D341Med (cell line): ENCODE measurements at places on chromosomes 4 and X.
A peak's percentile ranks its signal among the peaks of the same experiment; 100 is the strongest.

DNA sequence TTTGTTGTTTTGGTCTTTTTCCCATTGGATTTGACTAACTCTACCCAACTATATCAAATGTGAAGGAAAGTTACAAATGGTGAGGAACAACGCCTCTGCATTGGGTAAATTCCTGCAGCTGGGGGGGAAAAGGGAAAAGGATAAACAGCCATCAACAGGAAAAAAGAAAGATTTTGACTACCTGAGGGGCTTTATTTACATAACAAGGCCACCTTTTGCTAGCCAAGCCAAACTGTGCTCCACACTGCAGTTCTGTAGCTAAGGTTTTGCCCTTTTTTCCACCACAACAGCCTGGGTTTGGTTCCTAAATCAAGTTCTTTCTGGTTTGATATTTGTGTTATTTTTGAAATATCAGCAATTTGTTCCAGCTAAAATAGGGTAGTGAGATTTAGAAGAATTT lies 40.8 kb downstream of the RHOXF2B start:
- DNase-seq = no peak

GRCh38 chrX:108235986-108236385 lies 144.4 kb downstream of the ATG4A start:
- DNase-seq = no peak

DNA sequence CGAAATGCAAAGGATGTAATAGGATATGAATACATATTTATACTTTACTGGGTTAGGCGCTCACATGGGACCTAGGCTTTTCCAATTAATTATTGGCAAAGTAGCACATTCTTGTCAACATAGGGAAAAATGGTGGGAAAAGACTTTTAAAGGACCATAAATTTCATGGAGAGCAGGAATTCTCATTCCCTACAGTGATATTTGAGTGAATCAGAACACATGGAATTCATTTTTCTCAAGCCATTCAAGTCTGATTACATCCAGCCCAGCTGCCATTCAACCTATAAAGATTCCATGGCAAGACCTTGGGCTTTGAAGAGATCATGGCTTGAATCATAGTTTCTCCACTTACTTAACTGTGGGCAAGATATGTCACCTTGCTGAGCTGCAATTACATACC lies 150.4 kb downstream of the SOWAHB start:
- DNase-seq = no peak

DNA sequence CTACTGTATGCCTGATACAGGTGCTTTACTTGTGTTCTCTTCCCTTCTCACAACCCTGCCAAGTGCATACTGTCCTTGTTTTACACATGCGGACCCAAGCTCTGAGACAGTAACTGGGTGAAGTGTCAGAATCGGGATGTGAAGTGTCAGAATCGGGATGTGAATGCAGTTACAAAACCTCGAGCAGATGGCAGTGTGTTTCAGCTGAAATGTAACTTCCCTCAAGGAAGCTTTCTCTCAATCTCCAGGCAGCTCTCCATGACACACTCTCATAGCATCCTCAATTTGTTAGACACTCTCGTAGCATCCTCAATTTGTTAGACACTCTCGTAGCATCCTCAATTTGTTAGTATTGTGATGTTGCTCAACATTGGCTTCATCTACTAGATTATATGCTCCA lies 1.1 kb upstream of the HPSE start:
- no peak for DNase-seq

- DNase-seq = no peak
These were observed 155.4 kb upstream of the FAM9B start for GRCh38 chrX:9189286-9189685.

- DNase-seq = no peak
These were observed 19.5 kb upstream of the XPNPEP2 start for GRCh38 chrX:129719268-129719667.

DNA sequence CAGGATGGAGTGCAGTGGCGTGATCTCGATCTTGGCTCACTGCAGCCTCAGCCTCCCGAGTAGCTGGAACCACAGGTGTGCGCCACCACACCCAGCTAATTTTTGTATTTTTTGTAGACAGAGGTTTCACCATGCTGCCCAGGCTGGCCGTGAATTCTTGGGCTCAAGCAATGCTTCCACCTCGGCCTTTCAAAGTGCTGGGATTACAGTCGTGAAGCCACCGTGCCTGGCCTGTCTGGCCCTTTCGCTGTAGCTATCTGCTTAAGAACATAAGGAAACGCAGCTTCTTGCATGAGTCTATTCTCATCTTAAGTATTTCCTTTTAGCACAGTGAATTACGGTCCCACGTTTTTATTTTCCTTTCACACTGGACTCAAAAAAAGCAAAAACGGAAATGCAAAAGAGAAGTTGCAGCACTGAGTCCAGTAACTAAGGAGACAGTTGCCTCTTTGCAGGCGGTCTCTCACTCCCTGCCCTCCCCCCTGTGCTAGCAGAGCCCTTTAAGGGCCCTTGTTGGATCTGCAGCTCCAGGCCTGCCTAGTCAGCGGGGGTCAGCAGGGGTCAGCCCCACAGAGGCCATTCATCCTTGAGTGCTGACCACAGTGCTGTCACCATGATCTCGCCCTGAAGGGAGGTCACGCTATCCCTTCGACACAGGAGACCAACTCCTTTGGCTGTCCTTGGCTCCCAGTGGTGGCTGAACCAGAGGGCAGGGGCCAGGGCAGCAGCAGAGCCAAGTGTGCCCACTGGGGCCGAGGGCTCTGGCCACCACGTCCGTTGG lies 21.8 kb upstream of the TBC1D14 start:
- DNase-seq = no peak

DNA sequence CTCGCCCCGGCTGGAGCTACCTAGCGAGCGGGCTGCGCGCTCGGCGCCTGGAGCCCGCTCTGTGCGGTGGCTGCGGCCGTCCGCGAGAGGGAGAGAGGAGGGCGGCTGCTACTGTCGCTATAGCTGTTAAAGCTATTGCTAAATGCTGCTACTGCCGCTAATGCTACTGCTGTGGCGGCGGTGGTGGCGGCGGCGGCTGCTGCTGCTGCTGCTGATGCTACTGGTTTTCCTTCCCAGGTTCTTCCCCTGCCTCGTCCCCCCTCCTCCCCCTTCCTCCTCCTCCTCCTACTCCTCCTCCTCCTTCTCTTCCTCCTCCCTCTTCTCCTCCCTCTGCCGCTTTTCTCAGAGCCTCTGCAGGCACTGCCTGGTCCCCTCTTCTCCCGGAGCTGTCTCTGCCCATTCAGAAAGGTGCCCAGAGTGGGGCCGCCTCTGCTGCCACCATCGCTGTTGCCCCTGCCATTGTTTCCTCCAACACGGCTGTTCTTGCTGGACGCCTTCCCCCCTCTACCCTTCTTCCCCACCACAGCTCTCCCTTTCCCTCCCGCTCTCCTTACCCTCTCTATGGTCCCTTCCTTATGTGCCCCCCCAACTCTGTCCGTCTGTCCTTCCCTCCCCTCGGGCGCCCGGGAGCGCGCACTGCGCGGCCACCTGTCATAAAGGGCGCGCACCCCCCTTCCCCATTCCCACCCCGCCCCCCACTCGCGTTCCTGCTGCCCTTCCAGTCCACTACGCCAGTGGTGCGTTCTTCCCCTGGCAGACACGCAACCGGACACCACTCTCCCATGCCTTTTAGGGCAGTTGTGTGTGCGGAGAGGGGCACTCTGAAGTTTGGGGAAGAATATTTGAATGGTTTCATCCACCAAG lies at the start of gene NEXMIF:
Gene NEXMIF, minus strand, starts transcription at position 228 of the 864 bp plus-strand sequence.
- peak; percentile 78 for DNase-seq

DNA sequence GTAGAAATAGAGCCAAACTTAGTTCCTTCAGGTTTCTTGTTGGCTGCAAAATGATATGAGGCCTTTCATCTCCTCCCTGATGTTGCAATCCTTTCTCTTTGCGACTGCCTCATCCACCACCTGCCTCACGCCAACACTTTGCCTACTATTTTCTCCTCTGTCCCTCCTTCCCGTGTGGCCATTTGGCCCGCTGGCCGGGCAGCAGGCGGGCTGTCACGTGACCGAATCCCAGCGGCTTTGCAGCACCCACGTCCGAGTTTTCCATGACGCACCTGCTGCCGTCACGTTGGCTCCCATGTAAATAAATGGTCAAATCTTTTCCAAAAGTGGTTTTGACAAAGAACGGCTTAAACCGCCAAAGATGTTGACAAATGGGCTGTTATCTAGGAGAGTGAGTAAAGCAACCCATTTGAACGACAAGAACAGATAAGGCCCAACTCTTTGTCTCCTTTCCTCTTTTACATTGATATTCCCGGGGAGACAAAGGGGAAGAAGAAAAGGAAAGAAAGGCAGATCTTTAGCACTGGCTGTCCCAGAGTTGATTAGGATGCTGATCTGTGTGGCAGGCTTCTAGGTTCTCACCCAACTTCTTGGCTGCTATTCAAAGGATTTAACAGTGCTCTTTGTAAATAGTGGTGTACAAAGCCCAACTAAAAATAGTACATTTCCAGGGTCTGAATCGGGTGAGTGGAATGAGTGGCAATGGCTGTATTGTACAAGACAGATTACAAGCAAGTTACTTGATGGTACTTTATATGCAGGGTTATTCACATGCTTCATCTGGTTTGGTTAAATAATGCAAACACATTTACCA lies 174.2 kb upstream of the JADE1 start:
- no peak for DNase-seq

- DNase-seq = no peak
These were observed 44.5 kb upstream of the PGRMC2 start for GRCh38 chr4:128332081-128332480.

GRCh38 chr4:112889619-112890527 lies 159.6 kb upstream of the ANK2 start:
- no peak for DNase-seq

DNA sequence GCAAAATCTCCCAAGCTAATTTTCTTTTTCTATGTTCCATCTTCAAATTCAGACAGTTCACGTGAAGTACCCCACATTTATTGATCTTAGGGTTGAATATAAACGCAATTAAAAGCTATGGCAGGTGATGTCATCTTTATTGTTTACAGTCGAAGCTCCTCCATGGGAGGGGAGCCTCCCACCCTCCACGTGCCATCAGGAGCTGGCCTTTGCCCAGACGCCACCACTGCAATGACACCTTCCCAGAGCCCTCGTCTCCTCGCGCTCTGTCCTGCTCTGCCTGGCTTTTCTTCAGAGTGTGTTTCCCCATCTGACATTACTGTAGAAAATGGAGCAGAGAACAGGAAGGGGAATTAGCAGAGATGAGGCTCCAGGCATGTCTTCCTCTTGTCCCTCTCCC lies 18.8 kb upstream of the CYP4V2 start:
- no peak for DNase-seq

DNA sequence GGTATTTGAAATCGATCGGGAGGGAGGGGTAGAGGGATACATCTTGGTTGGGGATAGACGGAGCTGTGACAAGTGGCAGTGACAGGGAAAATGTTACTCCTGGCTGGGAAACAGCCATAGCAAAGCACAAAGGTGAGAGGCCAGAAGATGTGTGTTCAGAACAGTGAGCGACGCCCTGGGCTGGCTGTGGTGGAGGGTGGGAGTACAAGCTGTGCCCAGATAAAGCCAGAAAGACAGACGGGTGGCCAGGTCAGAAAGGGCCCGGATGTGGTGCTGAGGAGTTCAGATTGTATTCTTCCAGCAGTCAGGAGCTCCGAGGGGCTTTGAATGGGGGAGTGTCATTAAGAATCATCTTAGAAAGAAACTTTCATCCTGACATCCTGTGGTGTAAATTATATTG lies 27.9 kb downstream of the CCDC149 start:
- no peak for DNase-seq

DNA sequence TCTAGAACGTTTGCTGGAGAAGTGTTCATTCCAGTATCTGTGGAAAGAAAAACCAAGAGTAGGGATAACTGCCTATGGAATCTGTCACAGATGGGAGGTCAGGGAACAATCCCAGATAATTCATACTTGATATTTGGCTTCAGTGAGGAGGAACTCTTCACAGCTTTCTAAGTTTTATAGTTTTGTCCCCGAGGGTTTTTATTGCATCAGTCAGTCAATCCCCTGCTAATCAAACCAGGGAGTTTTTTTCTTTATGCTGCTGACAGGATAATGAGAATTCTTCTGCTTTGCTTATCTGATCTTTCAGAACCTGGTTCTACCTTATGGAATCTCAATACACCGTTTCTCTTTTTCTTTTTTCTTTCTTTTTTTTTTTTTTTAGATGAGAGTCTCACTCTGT lies 633 bp upstream of the TRIML2 start:
- DNase-seq = no peak

DNA sequence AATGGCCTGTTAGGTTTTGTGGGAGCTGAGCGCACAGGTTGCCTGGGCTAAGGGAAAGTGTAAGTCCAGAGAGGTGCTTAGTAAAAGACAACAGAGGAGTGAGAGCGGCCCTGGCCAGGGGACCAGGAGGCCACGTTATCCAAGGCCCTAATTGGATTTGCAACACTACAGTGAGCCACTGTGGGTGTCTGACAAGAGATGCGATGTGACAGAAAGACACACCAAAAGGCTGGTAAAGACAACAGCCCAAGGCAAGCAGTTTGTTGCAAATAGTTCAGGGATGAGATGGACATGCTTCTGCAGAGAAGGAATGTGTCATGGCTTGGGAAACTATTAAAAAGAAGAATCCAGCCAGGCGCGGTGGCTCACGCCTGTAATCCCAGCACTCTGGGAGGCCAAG lies 162.7 kb upstream of the KIT start:
- no peak for DNase-seq

DNA sequence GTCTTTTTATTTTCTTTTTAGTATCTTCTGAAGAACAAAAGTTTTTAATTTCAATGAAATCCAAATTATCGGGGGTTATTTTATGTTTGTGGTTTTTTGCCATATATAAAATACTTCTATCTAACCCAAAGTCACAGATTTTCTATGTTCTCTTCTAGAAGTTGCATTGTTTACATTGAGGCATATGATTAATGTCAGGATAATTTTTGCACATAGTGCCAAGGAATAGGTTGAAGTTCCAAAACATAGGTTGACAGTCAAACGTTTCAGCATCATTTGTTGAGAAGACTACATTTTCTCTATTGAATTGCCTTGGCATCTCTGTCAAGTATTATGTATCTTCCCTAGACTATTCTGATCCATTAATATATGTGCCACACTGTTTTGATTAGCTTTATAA lies 64.5 kb downstream of the ANKRD17 start:
- DNase-seq = no peak

- no peak for DNase-seq
These were observed 803.6 kb downstream of the GLUD2 start for GRCh38 chrX:121851033-121851432.

GRCh38 chr4:11765849-11766453 lies 337.3 kb upstream of the HS3ST1 start:
- DNase-seq = peak; percentile 43

- DNase-seq = no peak
These were observed 44.5 kb downstream of the TRIM2 start for GRCh38 chr4:153248641-153249198.

- DNase-seq = no peak
These were observed 9.4 kb downstream of the FNIP2 start for GRCh38 chr4:158778156-158778711.

GRCh38 chr4:24876431-24876830 lies 36.4 kb downstream of the CCDC149 start:
- no peak for DNase-seq

- DNase-seq = no peak
These were observed 142.9 kb upstream of the SFRP2 start for GRCh38 chr4:153931804-153932203.
